ENCODE measurements at places on chromosomes 6 and 20. TPM values are rescaled to one million over a fixed set of nuclear protein-coding genes. Genes with fewer than 3 reads are reported as not detected.
A peak's percentile ranks its signal among the peaks of the same experiment; 100 is the strongest.

NKX2-4 gene
- total RNA-seq: not detected

MYLK4 gene
- 0.37 TPM for total RNA-seq

GRCh38 chr20:60999250-60999649 lies 252.8 kb upstream of the CDH4 start:
- no peak for DNase-seq

DNA sequence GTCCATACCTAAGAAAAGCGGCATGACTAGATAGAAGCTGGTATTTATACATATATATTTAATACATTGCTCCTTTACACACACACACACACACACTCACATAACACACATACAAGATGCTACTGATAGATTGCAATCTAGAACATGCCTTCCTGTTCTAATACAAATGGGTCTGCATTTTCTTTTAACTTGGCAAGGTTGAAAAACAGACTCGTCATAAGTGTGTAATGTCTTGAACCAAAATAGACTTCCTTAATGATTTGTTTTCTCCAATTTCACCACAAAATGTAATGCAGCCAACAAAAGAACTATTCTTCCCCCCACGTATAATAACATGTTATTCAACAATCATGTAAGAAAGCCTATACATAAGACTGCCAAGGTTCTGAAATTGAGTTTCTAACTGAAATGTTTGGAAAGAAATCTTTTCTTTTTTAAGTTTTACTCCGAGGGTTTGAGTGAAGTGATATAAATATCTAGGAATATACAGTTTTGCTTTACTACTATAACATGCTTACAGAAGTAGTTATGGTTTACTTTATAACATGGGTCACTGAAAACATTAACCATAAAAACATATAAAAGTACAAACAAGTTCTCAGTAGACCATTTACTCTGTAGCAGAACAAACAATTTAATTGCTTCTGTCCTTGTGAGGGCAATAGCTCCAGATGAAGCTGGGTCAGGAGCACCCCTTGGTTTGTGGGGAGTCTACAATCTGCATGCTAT lies 207.5 kb downstream of the FOXC1 start:
- DNase-seq: no peak

- no peak for DNase-seq
These were observed 4.8 kb upstream of the SLC4A11 start for GRCh38 chr20:3243718-3244358.

DNA sequence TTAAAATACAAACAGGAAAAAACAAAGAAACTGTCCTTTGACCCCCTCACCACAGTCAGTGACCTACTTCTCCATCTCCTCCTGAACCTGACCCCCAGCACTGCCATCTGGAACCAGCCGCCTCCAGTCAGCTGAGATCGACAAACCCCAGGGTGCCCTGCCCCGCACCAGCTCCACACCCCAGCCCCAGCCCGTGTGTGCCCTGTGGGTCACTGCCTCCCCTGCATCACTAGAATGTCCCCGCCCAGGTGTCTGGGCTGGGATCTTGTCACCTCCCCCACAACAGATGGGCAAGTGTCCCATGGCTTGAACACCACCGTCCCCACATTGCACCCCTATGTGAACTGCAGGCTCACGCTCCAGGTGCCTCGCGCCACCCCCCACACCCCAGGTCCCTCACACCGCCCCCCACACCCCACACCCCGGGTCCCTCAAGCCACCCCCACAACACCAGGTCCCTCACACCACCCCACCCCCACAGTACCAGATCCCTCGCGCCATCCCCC lies 13.3 kb downstream of the TAF4 start:
- no peak for DNase-seq

LIN28B gene
- total RNA-seq: not detected

DNA sequence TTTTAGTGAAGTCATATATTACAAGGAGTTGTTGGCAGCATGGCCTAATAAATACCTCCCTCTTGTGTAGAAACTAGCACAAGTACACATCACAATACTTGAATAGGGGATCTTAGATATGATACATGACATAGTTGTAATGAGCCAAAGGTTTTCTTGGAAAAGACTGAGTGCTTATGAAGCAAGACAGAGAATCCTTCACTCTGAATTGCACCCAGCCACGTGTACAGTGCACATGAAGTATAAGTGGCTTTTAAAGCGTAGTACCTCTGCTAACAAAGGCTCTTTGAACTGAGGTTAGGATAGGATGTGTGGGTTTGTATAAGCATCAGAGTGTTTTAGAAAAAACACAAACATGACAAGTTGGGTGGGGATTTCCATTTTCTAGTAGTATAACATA lies 145.5 kb upstream of the STMND1 start:
- DNase-seq: peak; percentile 9
